ENCODE measurements at places on chromosomes 16 and 17. TPM values are rescaled to one million over a fixed set of nuclear protein-coding genes. Genes with fewer than 3 reads are reported as not detected.

- no peak for DNase-seq
These were observed at the start of gene SAMD14 for GRCh38 chr17:50129728-50130558. Gene SAMD14, minus strand, starts transcription at chr17:50130160. Its CDS starts 5,201 bp downstream, at chr17:50124959.

DNA sequence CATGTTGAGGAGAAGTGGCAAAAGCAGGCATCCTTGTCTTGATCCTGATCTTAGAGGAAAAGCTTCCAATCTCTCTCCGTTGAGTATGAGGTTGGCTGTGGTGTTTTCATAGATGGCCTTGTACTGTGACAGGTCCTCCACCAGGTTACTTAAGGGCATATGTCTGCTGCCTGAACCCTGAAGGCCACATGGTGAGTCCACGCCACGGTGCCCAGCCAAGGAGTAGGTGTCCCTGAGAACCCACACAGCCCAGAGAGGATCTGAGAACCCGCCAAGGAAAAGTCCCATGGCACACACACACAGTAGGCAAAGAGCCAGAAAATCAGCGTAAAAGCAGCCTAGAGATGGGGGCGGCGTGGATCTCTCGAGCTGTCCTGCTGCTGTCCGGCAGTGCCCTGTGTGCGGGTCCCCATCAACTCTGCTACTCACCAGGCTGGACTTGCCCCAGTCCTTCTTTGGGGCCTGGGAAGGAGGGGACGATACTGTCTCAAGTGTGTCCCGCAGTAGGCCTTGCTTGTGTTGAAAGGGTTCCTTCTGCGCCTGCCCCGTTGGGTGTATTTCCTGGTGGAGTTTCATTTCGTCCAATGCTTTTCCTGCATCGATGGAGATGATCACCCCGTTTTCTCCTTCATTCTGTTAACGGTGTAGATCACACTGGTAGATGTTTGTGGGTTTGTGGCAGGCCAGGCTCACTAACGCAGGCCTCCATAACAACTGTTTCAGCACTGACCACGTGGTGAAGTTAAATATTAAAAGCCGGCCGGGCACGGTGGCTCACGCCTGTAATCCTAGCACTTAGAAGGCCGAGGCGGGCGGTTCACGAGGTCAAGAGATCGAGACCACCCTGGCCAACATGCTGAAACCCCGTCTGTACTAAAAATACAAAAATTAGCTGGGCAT, 90.8 kb upstream of the DNAH17 start:
- no peak for DNase-seq

The APPBP2 gene
- 47.1 TPM for total RNA-seq

GRCh38 chr17:41199421-41200078, 9.9 kb downstream of the KRTAP9-1 start:
- no peak for DNase-seq

DNA sequence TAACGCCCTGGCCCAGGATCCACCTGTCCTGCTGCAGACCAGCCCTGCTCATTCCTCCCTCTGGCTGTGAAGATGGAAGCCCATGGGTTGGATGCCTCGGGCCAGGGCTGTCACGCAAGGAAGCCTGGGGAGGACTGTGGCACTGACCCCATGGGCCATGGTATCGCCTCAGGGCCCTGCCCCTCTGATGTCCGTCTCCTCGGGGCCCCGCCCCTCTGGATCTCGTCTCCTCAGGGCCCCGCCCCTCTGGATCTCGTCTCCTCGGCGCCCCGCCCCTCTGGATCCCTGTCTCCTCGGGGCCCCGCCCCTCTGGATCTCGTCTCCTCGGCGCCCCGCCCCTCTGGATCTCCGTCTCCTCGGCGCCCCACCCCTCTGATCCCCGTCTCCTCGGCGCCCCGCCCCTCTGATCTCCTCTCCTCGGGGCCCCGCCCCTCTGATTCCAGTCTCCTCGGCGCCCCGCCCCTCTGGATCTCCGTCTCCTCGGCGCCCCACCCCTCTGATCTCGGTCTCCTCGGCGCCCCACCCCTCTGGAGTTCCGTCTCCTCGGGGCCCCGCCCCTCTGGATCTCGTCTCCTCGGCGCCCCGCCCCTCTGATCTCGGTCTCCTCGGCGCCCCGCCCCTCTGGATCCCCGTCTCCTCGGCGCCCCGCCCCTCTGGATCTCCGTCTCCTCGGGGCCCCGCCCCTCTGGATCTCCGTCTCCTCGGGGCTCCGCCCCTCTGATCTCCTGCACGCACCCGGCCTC, 24.0 kb downstream of the METRNL start:
- no peak for DNase-seq

DNA sequence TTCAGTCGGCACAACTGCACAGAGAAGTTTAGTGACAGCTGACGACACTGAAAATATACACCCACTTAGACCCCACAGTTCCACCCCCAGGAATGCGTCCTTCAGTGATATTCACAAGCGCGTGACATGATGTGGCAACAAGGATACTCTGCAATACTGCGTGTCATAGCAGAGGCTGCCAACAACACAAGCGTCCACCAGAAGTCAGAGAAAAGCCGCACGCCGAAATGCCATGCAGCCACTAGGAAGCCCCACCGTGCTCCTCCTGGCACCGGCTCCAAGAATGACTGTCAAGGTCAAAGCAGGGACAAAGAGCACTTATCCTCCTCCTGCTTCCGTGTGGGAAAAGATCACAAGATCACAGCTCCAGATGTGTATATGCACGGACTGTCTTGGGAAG, 3.5 kb downstream of the ATP2A3 start:
- DNase-seq, result no peak

DNA sequence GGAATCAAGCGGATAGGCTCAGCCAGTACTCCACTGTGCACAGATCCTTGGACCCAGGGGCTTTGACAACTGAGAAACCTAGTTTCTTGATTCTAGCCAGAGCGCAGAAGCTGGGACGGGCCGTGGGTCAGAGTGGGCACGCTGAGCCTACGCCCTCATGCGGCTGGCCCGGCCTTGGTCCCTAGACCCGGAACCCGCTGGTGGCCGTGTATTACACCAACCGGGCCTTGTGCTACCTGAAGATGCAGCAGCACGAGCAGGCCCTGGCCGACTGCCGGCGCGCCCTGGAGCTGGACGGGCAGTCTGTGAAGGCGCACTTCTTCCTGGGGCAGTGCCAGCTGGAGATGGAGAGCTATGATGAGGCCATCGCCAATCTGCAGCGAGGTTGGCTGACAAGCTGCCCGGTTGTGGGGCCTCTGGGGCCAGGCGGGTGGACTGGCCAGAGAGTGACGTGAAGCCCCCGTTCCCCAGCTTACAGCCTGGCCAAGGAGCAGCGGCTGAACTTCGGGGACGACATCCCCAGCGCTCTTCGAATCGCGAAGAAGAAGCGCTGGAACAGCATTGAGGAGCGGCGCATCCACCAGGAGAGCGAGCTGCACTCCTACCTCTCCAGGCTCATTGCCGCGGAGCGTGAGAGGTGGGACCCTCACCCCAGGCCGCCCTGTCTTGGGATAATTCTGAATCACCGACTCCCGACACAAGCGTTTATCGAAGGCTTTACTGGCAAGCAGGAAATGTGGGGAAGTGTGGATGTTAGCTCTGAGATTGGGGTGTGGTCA, 946 bp downstream of the STUB1 start:
- DNase-seq, result no peak

- DNase-seq, result no peak
These were observed 175.6 kb downstream of the SOX9 start for GRCh38 chr17:72296456-72296855.

- peak; percentile 22 for DNase-seq
These were observed 2.4 kb upstream of the TEKT3 start for GRCh38 chr17:15343749-15344148.

GRCh38 chr17:57603978-57604377, 141.1 kb downstream of the CCDC182 start:
- no peak for DNase-seq

- DNase-seq, result no peak
These were observed 25.7 kb downstream of the MAPT start for GRCh38 chr17:45920083-45920482.

The KRT27 gene
- total RNA-seq, result not detected

GRCh38 chr16:14011846-14012245, 59.3 kb upstream of the MRTFB start:
- no peak for DNase-seq

The ANKRD40CL gene
- not detected for total RNA-seq

GRCh38 chr16:88856828-88857727, at the start of the genes GALNS and TRAPPC2L:
Gene GALNS, minus strand, starts transcription at chr16:88856947. Its CDS starts 70 bp downstream, at chr16:88856877.
Gene TRAPPC2L, plus strand, starts transcription at chr16:88857127. Its CDS starts 24 bp downstream, at chr16:88857151.
- DNase-seq, result peak; percentile 71

The PRKCB gene
- total RNA-seq, result not detected

GRCh38 chr17:83203073-83203471, 123.7 kb downstream of the METRNL start:
- no peak for DNase-seq

DNA sequence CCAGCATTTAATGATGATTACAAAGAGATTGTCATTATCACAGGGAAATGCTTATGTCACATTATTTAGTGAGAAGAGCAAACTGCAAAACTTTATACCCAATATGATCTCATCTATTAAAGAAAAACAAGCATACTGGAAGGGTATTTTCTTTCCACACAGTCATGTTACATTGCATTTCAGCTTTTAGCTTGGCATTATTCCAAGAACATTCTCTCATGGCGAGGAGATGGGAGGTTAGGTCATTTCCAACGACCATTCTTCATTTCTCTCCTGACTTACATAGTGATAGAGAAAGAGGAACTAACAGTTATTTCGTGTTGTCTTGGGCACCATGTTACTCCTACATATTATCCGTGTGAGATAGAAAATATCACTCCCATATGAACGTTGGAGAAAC, 309.4 kb upstream of the XYLT1 start:
- no peak for DNase-seq

The ABCC11 gene
- total RNA-seq, result 0.05 TPM

DNA sequence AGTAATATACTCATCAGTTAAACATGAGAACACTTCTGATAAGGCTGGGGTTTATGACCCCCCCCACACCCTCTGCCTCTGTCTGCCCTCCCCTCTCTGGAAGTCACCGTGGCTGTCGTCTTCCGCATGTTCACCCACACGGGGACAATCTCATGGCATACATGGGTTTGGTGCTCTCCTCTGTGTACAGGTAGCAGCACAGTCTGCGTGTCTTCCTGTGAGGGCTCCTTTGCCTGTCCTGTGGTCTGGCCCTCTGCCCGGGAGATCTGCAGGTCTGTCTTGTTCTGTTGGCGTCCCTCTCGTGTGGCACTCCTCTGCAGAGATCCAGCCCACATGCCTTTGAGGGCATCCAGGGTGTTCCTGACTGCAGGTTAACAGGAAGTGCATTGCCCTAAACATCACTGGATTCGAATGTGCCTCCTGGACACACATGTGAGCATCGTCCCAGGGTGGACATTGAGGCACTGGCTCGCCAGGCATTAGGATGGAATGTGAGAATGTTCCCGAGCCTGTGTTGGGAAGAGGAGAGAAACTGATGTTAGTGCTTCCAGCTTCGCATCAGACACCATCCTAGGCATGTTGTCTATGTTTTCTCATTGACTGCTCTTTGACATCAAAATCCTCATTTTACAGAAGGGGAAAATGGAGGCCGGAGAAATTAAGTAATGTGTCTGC, 54.5 kb downstream of the NKD1 start:
- DNase-seq, result no peak

GRCh38 chr17:19533718-19534561, at the start of gene SLC47A1:
Gene SLC47A1, plus strand, starts transcription at chr17:19533854. Its CDS starts 86 bp downstream, at chr17:19533940.
- DNase-seq, result no peak

The MGAT5B gene
- total RNA-seq, result 0.40 TPM

The CYGB gene
- 49.8 TPM for total RNA-seq

The NPIPA3 gene
- not detected for total RNA-seq

All from renal cortical epithelial cell (primary cell).